ENCODE measurements at places on chromosomes 2 and 18. TPM values are rescaled to one million over a fixed set of nuclear protein-coding genes. Genes with fewer than 3 reads are reported as not detected.

DNA sequence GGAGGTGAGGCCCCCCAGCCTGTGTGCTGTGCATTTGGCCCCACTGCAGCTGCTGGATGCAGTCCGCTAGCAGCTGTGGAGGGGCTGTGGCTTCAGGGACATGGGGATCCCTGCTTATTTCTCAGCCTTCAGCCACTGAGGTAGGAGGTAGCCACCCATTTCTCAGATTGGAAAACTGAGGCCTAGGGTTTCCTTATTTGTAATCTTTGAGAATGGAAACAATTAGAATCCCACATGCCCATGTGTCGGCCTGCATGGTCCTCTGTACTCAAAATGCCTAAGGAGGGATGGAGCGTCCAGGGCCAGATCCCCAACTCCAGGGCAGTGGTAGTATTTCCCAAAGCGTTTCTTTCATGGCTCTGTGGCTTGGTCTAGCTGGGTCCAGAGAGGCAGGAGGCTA, 42.1 kb downstream of the TOGARAM2 start:
- no peaks in the 10 kb centered on the region for H3K4me1 ChIP-seq
- no peak overlapping the region for H3K4me3 ChIP-seq
- DNase-seq = no peak
- no peaks in the 10 kb centered on the region for H3K36me3 ChIP-seq
- H3K27ac ChIP-seq = no peak overlapping the region

- no peak overlapping the region for H3K27ac ChIP-seq
- no peaks in the 10 kb centered on the region for H3K36me3 ChIP-seq
- DNase-seq = no peak
- H3K4me1 ChIP-seq = peaks cover 2% of the 10 kb centered on the region
- no peaks in the 10 kb centered on the region for H3K27me3 ChIP-seq
Measured at GRCh38 chr2:226622484-226622883, 177.1 kb downstream of the IRS1 start.

- DNase-seq = peak; percentile 90
- no peaks in the 10 kb centered on the region for H3K27me3 ChIP-seq
- no peaks in the 10 kb centered on the region for H3K36me3 ChIP-seq
Measured at GRCh38 chr2:37711831-37712230, 40.4 kb upstream of the CDC42EP3 start.

- H3K36me3 ChIP-seq = no peaks in the 10 kb centered on the region
- no peaks in the 10 kb centered on the region for H3K27me3 ChIP-seq
- no peaks in the 10 kb centered on the region for H3K4me1 ChIP-seq
- no peak for DNase-seq
- no peak overlapping the region for H3K27ac ChIP-seq
Measured at GRCh38 chr18:26960911-26961310, 95.4 kb upstream of the AQP4 start.

- H3K4me3 ChIP-seq = no peak overlapping the region
- H3K27ac ChIP-seq = no peak overlapping the region
- H3K4me1 ChIP-seq = no peaks in the 10 kb centered on the region
- H3K36me3 ChIP-seq = no peaks in the 10 kb centered on the region
- peak; percentile 85 for DNase-seq
- no peaks in the 10 kb centered on the region for H3K27me3 ChIP-seq
Measured at GRCh38 chr2:172196768-172197431, 94.2 kb upstream of the DLX2 start.

DNA sequence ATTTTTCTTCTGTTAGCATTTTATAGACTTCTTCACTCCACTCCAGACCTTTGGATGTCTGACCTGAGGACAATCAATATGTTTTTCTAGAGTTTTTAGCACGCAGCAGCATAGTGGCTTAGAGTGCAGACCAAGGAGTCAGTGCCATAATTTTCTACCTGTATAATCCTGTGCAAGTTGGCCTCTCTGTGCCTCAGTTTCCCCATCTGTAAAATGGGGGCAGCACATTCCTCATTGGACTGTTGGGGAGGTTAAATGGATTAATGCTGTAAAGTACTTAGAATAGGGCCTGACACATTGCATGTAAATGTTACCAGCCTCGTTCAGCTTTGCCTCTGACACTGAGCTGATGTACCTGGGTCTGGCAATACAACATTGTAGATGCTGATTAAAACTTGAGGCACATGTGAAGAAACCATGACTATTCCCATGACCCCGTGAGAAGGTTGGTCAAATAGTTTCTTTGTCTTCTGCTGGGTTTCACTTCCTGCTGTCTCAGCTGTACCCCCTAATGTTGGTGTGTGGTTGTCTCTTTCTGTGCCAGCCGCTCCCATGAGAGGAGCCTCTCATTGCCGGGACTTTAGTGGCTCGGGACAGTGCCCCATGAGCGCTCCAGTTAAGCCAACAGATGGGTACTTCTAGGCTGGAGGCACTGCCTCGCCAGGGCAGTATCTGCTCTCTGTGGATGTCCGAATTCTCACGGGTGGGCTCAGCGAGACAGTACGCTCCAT, 125.3 kb downstream of the SH3RF3 start:
- no peak overlapping the region for H3K4me3 ChIP-seq
- H3K27me3 ChIP-seq = no peaks in the 10 kb centered on the region
- no peaks in the 10 kb centered on the region for H3K36me3 ChIP-seq
- DNase-seq = no peak
- peaks cover 25% of the 10 kb centered on the region for H3K4me1 ChIP-seq

- H3K36me3 ChIP-seq = no peaks in the 10 kb centered on the region
- H3K4me1 ChIP-seq = no peaks in the 10 kb centered on the region
- DNase-seq = no peak
- no peaks in the 10 kb centered on the region for H3K27me3 ChIP-seq
Measured at GRCh38 chr18:60910534-60910933, 422.7 kb upstream of the CDH20 start.

DNA sequence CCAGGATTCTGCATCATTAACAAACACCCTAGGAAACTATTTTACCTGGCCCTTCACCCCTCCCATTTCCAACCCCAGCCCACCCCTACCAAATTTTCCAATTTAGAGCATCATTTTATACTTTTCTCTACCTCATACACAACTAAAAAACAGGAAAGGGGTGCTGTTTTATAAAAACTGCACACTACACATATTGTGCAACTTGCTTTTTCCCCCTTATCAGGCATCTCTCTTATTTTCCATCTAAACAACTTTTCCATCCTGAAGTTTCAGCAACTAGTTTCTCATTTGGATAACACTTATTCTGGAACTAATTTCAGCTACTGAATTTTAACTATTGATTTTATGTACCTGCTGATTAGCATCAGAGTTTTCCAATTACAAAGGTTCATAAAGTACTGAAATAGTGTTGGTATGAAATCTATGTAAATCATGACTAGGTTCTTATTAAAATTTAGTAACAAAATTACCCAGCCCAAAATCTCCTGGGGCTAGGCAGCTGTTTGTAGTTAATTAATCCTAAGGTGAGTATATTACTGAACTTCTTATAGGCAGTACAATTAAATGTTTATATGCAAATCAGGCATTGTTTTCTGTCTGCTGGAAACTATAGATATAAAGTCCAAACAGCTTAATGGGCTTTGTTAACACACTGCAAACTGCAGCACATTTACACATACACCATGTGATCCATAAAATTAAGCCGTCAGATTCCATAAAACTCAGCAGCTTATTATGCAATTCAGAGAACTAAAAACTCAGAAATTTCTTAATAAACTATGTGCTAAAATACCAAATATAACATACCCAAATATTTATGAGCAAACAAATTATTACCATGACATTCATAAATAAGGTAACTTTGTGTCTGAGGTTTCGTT, 7.9 kb downstream of the SF3B1 start:
- H3K4me3 ChIP-seq = no peak overlapping the region
- no peak overlapping the region for H3K27ac ChIP-seq
- peaks cover 19% of the 10 kb centered on the region for H3K36me3 ChIP-seq
- no peaks in the 10 kb centered on the region for H3K27me3 ChIP-seq
- no peak for DNase-seq

- H3K4me1 ChIP-seq = peaks cover 4% of the 10 kb centered on the region
- H3K36me3 ChIP-seq = no peaks in the 10 kb centered on the region
- no peak overlapping the region for H3K4me3 ChIP-seq
- no peaks in the 10 kb centered on the region for H3K27me3 ChIP-seq
Measured at GRCh38 chr2:151297882-151298281, 8.4 kb upstream of the NMI start.

- no peaks in the 10 kb centered on the region for H3K4me1 ChIP-seq
- DNase-seq = no peak
- H3K27ac ChIP-seq = no peak overlapping the region
Measured at GRCh38 chr18:70709144-70709543, 420.3 kb downstream of the SOCS6 start.

- H3K27ac ChIP-seq = no peak overlapping the region
- H3K4me3 ChIP-seq = no peak overlapping the region
- peaks cover 73% of the 10 kb centered on the region for H3K27me3 ChIP-seq
- H3K4me1 ChIP-seq = peaks cover 2% of the 10 kb centered on the region
- DNase-seq = no peak
Measured at GRCh38 chr2:120441351-120441700, 95.4 kb downstream of the INHBB start.

DNA sequence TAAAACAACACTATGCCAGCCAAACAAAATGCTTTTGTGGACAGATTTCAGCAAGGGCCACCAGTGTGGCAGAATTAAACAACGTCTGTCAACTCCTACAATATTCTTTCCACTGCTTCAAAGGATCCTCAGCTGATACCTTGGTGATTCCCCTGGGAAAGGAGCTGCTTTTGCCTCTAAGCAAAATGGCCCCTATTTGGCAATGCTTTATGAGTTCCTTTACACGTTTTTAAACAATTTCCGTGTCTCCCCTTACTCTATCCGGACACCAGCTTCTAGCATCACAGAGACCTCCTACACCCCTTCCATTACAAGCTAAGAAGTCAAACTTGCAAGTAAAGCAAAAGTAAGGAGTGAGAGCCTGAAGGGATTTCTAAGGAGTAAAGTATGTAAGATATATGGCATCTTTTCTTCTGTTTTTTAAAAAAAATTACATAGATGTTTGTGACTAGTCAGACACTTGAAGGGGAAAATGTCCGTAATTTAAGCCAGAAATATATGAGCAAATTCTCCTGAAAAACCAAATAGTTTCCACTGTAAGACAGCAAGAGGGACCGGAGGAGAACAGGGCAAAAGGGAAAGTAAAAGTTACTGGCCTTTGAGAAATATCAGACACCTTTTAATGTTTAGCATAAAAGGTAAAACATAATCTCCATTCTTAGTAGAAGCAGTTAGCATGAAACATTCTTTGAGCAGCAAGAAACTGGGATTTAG, 1.9 kb downstream of the SOS1 start:
- no peaks in the 10 kb centered on the region for H3K36me3 ChIP-seq
- H3K27me3 ChIP-seq = no peaks in the 10 kb centered on the region
- peak overlapping the region; percentile 60 for H3K4me3 ChIP-seq
- H3K27ac ChIP-seq = 0 out of 2 replicates have a peak overlapping the region, but pooled peaks have one; percentile 1
- peaks cover 5% of the 10 kb centered on the region for H3K4me1 ChIP-seq
- DNase-seq = no peak

- H3K27me3 ChIP-seq = peaks cover 80% of the 10 kb centered on the region
- no peak overlapping the region for H3K4me3 ChIP-seq
- H3K27ac ChIP-seq = no peak overlapping the region
- H3K36me3 ChIP-seq = no peaks in the 10 kb centered on the region
- DNase-seq = no peak
Measured at GRCh38 chr2:120421126-120421829, 75.3 kb downstream of the INHBB start.

- H3K4me3 ChIP-seq = no peak overlapping the region
- no peak overlapping the region for H3K27ac ChIP-seq
- H3K27me3 ChIP-seq = no peaks in the 10 kb centered on the region
- H3K4me1 ChIP-seq = no peaks in the 10 kb centered on the region
- no peak for DNase-seq
Measured at GRCh38 chr2:240593026-240593702, 6.6 kb downstream of the CAPN10 start.

DNA sequence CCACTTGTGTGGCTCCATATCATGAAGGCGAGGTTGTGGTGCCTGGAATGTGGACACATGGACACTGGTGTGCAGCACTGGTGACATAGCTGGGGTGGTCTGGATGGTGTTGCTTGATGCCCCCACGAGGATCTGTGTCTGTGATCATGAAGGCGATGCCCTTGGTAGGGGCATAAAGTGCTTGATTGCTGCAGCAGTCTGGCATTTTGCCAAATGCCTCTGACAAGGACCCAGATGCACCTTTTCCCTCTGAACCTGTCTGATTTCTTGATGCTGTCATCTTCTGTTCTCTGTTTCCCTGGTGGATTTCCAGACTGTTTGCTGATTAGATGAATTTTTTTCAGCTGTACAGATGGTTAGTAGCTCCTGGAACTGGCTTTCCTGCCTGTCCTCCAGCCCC, 752.0 kb upstream of the HS6ST1 start:
- H3K27ac ChIP-seq = no peak overlapping the region
- H3K27me3 ChIP-seq = no peaks in the 10 kb centered on the region
- H3K4me3 ChIP-seq = no peak overlapping the region
- no peaks in the 10 kb centered on the region for H3K4me1 ChIP-seq
- no peaks in the 10 kb centered on the region for H3K36me3 ChIP-seq

- DNase-seq = peak; percentile 61
- H3K36me3 ChIP-seq = no peaks in the 10 kb centered on the region
- H3K4me3 ChIP-seq = no peak overlapping the region
- H3K27ac ChIP-seq = no peak overlapping the region
- H3K27me3 ChIP-seq = peaks cover 13% of the 10 kb centered on the region
Measured at GRCh38 chr2:174688079-174688478, 76.2 kb downstream of the CHRNA1 start.

DNA sequence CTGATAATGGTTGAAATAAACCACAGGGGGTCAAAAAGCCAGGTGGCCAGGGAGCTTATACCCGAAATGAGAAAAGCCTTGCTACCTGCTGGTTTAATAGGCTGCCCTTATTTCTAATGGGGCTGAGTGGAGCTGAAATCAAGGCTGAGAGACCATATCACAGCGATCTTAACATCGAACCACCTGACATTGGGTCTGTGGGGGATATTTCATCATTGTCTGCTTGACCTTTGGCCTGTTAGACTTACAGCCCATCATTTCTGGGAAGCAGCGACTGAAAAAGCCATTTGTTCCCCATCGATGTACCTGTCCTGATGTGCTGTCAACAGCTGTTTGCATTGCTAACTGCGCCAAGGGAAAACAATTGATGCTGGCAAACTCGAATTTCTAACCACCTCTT, 199.7 kb upstream of the SLC14A2 start:
- no peak for DNase-seq

DNA sequence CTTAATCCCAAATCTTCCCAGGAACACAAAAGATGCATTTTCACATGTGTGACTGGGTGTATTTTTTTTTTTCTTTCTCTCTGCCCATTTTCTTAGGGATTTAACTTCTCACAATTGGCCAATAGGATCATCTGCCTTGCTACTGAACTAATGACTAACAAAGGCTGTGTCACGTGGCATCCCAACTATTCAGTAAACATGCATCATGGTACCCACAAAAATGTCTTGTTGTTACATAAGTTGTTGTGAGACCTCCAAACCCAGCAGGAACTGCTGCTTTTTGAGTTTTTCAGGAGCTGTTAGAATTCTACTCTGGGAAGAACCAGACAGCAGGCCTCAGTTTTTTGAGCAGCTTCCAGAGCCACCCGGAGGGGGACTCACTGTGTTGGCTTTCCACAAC, 31.9 kb downstream of the GAD1 start:
- H3K4me1 ChIP-seq = no peaks in the 10 kb centered on the region
- peak; percentile 40 for DNase-seq
- peaks cover 2% of the 10 kb centered on the region for H3K27me3 ChIP-seq
- H3K36me3 ChIP-seq = no peaks in the 10 kb centered on the region
- no peak overlapping the region for H3K4me3 ChIP-seq

NT5C1B gene
- total RNA-seq = not detected

ASAP2 gene
- total RNA-seq = 26.9 TPM

FSIP2 gene
- total RNA-seq = under 0.01 TPM

KCNF1 gene
- total RNA-seq = 0.56 TPM

COL4A4 gene
- total RNA-seq = 0.28 TPM

FOXD4L1 gene
- total RNA-seq = not detected

CMPK2 gene
- 0.28 TPM for total RNA-seq
